ENCODE measurements at places on chromosomes 4 and X. TPM values are rescaled to one million over a fixed set of nuclear protein-coding genes. Genes with fewer than 3 reads are reported as not detected.

GRCh38 chrX:7242613-7243012 lies 94.7 kb upstream of the PUDP start:
- DNase-seq = no peak

- no peak for DNase-seq
These were observed 85.4 kb downstream of the PPEF1 start for GRCh38 chrX:18792828-18793227.

DNA sequence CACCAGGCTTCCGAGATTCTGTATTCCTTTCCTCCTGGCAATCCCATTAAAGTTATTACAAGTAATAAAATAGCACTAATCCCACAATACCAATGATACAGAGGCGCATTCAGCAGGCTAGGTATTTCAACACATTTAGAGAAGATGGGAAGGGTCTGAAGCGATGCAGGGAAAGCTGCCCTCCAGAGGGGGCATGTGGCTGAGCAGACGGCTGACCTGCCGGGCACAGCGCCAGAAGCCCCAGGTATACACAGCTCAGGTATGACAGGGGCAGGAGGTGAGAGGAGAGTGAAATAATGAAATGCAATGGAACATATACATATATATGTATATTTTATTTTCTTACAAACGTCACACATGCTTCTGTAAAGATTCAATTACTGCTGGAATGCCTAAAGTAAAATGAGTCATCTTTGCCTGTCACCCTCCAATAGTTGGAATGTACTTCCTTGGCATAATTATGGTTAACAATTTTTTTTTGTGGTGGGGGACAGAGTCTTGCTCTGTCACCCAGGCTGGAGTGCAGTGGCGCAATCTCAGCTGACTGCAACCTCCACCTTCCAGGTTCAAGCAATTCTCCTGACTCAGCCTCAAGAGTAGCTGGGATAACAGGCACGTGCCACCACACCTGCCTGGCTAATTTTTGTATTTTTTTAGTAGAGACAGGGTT lies 21.3 kb upstream of the CDKN2AIP start:
- DNase-seq = no peak

DNA sequence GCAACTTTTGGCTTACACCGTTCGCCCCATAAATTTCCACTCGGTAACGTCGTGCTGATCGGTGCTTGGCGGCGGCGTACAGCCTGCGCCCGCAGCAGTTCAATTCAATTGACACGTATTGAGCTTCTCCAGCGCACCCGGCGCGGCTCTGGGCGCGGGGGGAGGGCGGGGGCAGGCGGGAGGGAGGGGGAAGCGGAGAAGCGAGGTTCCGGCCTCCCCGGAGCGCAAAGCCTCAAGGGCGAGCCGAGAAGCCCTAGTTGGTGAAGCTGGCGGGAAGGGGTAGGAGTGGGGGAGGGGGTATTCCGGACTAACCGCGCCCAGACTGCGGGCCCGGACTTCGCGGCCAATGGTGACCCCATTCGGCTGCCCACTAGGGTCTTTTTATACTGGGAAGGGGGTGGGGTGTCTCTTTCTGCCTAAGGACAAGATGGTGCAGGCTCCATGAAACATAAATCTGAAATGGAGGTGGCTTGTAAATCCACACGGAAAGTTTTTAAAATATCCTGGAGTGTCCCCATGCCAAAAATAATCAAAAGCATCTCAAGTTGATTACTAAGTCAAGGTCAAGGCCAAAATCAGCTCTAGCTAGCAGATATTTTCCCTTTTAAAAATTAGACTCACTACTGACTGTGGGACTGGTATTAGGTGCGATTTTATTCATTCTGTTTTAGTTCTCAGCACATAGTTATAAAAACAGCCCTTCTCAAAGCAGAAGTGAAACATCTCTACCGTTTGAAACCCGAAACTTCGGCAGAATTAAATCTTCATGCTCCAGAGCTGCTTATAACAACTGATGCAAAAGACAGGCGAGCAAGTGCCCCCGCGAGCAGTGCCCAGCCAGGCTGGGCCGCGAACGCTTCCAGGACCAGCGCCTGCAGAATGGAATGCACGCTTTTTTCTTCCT lies 1.5 kb upstream of the BCOR start:
- peak; percentile 72 for DNase-seq

- DNase-seq = no peak
These were observed 56.6 kb upstream of the WDR1 start for GRCh38 chr4:10173037-10173753.

DNA sequence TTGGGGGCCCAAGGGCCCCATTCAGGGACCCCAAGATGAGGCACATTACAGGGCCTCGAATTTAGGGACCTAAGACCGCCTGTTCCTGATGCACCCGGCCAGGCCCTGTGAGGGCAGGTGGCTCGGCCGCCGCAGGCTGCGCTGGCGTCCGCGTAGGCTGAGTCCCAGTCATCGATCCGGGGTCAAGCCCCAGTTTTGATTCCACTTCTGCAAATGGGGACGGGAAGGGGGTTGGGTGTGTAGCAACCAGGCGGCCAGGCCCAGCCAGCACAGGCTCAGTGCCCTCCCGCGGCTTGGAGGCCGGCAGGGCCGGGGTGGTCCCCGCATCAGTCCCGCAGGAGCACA lies 327 bp downstream of the PNPLA4 start:
- DNase-seq = no peak

- DNase-seq = no peak
These were observed 35.0 kb upstream of the CDKN2AIP start for GRCh38 chr4:183409483-183409882.

GRCh38 chr4:105550641-105551040 lies 1.8 kb upstream of the ARHGEF38 start:
- DNase-seq = no peak

The POU4F2 gene
- total RNA-seq = not detected
